Endothelial cell (in vitro differentiated cells): ENCODE measurements at places on chromosomes 2 and 18. TPM values are rescaled to one million over a fixed set of nuclear protein-coding genes. Genes with fewer than 3 reads are reported as not detected.

Gene ALK
- total RNA-seq = 0.05 TPM

Gene NDUFAF7
- total RNA-seq = 16.6 TPM

Gene CFAP65
- 0.59 TPM for total RNA-seq

Gene ACP1
- total RNA-seq = 104 TPM

Gene ASTL
- not detected for total RNA-seq

Gene ANKRD23
- 4.7 TPM for total RNA-seq

Gene NLRC4
- total RNA-seq = not detected

Gene MTCL1
- 3.8 TPM for total RNA-seq

Gene PAIP2B
- total RNA-seq = 2.9 TPM

Gene UCN
- 1.5 TPM for total RNA-seq

Gene MYCN
- 8.5 TPM for total RNA-seq

Gene TUBA4B
- not detected for total RNA-seq

DNA sequence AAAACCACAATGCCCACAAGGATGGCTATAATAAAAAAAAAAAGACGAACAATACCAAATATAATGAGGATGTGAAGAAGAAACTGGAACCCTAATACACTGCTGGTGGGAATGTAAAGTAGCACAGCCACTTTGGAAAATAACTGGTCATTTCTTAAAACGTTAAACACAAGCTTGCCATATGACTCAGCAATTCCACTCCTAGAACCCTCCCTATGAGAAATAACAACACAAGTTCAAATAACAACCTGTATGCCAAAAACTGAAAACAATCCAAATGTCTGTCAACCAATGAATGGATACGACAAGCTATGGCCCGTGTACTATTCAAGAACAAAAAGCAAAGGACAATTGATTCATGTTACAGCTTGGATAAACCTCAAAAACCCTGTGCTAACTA is 7.0 kb upstream of the ALPK2 start:
- no peak for DNase-seq

GRCh38 chr2:70565039-70565731 is 11.6 kb upstream of the TGFA start:
- DNase-seq = no peak

DNA sequence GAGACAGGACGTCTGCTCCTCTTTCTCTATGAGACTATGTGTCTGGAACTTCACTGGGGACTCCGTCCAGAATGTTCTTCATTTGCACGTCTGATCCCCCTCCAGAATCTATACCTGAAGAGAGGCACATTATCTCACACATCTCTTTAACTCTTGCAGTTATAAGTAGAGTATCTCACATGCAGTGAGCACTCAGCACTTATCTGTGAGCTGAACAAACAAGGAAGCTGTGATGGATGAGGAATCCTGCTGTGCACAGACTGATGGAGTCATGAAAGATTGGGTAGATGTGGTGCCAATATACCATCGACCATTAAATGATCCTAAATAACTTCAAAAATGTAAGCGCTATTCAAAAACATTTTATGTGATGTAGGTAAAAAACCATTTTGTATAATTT is 888.3 kb upstream of the CELF4 start:
- no peak for DNase-seq

- no peak for DNase-seq
These were observed 62.3 kb upstream of the ITGA4 start for GRCh38 chr2:181394741-181395437.

- no peak for DNase-seq
These were observed 105.9 kb upstream of the CREB1 start for GRCh38 chr2:207423886-207424285.

- no peak for DNase-seq
These were observed 5.1 kb downstream of the SLC39A10 start for GRCh38 chr2:195662138-195662537.

DNA sequence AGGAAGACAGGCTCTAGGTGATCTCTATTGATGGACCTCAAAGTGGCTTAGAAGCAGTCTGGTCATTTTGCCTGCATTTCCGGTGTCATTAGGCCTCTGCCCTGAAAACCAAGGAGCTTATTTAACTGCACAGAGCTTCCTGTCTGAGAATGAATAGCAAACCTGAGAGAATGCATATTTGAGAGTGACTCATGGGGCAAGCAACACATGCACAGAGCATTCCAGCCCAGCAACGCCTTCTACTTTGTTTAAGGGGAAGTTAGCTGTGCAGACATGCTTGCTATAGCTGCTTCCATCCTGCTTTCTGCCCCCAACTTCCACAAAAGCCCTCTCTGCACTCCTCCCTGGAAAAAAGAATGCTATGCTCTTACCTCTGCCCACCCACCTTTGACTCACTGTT is 232.8 kb downstream of the GRB14 start:
- DNase-seq = no peak

DNA sequence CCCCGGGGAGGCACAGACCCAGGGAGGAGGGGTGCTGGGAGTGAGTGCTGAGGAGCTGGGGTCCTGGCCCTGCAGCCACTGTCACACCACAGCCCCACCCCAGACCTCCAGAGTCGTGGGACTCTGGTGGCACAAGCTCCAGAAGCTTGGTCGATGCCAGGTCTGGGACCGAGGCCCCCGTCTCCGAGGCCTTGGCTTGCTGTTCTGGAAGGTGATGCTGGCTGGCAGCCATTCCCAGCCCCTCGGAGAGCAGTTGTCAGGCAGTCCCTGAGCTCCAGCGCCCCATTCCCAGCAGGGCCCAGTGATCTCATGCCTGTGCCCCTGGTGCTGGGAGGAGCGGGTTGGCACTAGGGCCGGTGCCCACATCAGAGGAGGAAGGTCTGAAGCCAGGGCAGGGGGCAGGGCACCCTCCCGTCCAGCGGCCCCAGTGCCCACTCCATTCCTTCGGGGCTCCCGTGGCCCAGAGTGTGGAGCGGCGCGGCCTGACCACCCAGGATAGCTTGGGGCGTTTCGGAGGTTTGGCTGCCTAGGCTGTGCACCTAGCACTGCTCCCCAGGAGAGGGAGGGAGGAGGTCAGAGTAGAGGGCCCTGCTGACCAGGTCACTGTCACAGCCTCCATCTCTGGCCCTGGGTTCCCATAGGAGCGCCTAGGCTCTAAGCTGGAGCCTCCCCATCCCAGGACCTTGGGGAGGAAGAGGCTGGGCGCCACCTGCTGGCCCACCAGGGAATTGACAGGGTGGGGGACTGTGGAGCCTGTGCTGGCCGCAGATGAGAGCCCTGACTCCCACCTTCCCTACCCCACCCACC is 16.8 kb upstream of the ALPI start:
- peak; percentile 56 for DNase-seq

DNA sequence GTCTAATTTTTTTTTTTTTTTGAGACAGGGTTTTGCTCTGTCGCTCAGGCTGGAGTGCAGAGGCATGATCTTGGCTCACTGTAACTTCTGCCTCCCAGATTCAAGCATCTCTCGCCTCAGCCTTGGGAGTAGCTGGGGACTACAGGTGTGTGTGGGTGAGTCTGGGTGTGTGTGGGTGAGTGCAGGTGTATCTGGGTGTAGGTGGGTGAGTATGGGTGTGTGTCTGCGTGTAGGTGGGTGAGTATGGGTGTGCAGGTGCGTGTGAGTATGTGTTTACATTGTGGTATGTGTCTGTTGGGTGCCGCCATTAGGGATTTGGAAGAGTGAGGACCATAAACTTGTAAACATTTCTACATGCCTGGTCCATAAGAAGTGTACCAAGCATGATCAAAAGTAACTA is 1.5 kb upstream of the RAB6C start:
- DNase-seq = no peak

DNA sequence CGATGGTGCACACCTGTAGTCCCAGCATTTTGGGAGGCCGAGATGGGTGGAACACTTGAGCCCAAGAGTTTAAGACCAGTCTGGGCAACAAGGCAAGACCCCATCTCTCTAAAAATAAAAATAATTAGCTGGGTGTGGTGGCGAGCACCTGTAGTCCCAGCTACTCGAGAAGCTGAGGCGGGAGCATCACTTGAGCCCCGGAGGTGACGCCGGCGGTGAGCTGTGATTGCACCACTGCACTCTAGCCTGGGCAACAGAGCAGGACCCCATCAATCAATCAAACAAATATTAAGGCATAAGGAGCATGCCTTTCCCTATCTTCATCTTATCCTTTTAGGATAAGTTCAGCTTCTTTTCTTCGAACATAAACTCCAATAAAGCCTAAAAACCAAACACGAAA is 1.1 kb downstream of the WDSUB1 start:
- DNase-seq = no peak

GRCh38 chr2:227106845-227107759 is 56.9 kb downstream of the COL4A4 start:
- DNase-seq = peak; percentile 66

GRCh38 chr2:58788402-58788801 is 547.3 kb upstream of the FANCL start:
- no peak for DNase-seq

DNA sequence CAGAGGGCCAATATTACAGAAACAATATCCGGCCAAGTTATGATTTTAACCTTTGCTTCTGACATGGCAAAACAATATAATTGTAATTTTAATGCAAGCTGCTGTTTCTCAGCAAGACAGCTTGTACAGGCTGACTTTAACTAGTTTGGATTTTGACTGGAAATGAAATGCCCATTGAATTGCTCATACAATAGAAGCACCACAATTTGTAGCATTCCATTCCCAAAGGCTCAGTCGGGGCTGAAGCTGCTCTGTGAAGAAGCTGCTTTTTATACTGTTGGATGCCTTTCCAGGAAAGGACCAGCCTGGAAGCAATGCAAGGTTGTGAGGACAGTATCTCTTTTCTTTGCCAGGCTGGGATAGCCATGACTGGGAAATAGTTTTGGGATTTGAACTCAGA is 677.0 kb upstream of the FANCL start:
- no peak for DNase-seq

DNA sequence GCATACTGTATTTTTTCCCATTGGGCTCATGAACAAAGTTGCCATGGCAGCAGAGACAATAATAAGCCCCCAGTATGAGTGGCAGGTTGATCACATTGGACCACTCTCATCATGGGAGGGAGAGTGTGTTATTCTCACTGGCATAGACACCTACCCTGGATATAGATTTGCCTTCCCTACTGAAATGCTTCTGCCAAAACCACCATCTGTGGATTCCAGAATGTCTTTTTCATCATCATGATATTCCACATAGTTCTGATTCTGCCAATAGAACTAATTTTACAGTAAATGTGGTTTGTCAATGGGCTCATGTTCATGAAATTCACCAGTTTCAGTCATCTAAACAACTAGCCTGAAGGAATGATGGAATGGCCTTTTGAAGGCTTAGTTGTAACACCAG is 18.4 kb downstream of the TMEM200C start:
- no peak for DNase-seq

DNA sequence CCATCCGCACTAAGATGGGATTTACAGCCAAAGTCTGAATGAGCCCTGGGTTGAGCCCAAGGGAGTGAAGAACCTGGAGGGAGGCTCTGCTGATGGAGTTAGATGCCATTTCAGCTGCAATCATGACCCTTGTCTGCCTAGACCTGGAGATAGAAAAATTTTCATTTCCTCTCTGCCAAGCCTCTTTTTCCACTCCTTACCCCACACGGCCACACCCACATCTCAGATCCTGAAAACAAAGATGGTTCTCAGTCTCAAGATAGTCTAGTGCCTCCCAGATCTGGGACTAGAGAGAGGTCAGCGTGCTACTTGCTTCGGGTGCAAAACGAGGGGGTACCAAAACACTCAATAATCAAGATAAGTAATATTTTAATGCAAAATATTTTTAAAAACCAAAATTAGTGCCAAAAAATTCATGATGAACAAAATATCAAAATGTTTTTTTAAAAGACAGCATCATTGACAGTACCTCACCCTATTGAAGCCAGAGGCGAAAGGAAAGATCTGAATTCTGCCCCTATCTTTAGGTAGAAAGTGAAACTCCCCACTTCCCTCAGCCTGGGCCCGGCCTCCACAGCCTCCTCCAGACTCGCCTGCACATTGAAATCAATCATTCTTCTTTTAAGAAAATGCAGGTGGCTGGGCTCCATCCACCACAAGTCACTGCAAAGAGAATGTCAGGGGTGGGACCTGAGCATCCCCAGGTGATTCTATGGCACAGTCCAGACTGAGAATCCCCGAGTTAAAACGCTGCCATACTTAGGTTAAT is 57.8 kb upstream of the GPR45 start:
- DNase-seq = no peak

GRCh38 chr2:175441181-175441761 is 259.8 kb upstream of the ATP5MC3 start:
- DNase-seq = no peak

- no peak for DNase-seq
These were observed 59.7 kb downstream of the CIB4 start for GRCh38 chr2:26581266-26581990.

- DNase-seq = peak; percentile 39
These were observed 38.1 kb upstream of the STAT1 start for GRCh38 chr2:191051825-191052778.

DNA sequence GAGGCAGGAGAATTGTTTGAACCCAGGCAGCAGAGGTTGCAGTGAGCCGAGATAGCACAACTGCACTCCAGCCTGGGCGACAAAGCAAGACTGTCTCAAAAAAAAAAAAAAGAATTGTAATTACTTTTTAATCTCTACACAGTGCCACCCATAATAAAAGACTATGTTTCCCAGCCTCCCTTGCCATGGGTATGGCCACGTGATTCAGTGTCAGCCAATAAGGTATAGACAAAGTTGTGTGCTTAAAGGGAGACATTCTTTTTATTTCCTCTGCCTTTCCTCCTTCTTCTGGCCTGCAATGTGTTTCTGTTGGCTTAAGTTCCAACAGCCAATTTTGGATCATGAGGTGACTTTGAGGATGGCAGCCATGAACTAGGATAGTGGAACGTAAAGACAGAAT is 406.9 kb downstream of the LNPK start:
- DNase-seq = no peak

DNA sequence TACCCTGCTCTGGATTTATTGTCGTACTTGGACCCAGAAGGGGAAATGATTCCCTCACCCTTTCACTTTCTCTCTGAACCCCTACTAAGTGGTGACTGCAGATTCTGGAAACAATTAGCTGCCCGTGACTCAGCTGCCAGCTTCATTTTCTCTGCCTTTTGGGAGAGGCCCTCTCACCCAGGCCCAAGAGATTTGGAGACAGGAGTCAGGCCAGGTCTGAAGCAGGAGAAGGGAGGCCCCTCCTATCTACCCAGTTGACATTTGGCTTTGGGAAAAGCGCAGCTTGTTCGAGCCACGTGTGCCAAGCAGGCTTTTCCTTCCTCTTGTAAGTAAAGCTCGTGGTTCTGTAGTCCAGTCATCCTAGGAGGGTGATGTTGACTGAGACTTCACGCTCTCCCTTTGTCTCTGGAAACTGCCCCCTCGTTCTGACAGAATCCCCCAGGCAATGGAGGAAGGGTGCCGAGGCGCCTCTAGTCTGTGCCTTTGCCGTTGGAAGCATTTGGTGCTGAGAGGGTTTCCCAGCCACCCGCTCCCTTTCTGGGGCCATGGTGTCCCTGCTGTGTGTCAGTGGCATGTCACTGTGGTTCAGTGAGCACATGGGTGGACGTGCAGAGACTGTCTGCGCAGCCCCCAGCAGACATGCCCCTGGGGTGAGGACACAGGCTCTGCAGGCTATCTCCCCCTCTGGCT is 8.6 kb downstream of the OXER1 start:
- no peak for DNase-seq

DNA sequence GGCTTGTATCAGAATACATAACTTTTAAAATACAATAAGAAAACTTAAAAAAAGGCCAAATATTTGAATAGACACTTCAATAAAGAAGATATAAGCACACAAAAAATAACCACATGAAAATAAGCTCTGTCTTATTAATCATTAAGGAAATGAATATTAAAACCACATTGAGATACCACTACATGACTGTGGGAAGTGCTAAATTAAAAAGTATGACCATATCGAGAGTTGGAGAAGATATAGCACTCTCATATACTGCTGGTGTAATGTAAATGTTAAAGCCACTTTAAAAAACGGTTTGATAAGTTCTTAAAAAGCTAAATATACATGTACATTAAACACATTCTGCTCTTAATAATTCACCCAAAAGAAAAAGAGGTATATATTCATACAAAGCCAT is 104.6 kb upstream of the TRIB2 start:
- no peak for DNase-seq
